ENCODE measurements at places on chromosomes 12 and 14. TPM values are rescaled to one million over a fixed set of nuclear protein-coding genes. Genes with fewer than 3 reads are reported as not detected.
A peak's percentile ranks its signal among the peaks of the same experiment; 100 is the strongest.

The CLEC4D gene
- 0.91 TPM for polyA plus RNA-seq

The CNTN1 gene
- polyA plus RNA-seq, result 41.9 TPM

The STYK1 gene
- 0.47 TPM for polyA plus RNA-seq

The TEX22 gene
- 1.2 TPM for polyA plus RNA-seq

DNA sequence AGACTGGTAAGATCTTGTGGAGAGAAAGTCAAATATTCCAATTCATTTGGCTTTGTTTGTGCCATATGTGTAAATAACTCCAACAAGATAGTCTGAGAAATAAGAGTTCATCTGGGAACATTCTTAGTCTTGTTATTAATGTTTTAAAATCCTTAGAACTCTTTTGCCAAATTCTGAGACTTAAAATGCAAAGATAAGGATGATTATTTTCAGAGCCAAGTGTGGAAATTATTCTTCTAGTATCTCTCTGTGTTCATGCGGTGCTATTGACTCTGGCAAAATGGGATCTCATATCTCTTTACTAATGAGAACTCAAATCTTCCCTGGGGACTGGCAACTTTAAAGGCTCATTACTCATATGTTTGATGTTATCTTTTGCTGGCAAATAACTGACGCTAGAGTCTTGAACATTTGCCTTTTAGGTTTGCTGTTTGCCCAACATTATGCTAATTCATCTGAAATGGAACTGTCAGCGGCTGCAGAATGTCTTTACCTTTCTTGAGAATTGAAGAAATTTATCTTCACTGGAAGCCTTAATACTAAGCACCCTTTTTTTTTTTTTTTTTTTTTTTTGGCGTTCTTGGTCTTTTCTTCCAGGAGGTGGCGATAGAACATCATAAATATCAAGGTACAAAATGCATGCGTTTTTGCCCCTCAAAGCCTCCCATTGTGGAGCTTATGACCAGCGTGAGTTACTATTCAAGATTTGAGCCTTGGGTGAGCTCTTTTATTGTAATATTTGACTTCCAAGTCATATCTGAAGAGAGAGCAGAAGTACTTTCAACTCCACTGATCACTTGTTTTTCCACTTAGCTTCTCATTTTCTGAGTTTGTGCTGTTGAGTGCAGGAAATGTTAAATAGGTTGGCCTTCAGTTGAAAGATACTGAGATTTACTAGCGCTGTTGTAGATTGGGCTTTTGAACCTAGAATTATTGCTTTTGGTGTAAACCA lies 86.5 kb downstream of the CAND1 start:
- no peaks in the 10 kb centered on the region for H3K36me3 ChIP-seq
- no peaks in the 10 kb centered on the region for H3K27me3 ChIP-seq
- DNase-seq, result no peak
- no peak overlapping the region for H3K27ac ChIP-seq
- H3K4me1 ChIP-seq, result peaks cover 13% of the 10 kb centered on the region
- H3K4me3 ChIP-seq, result no peak overlapping the region

- no peak overlapping the region for H3K27ac ChIP-seq
- no peaks in the 10 kb centered on the region for H3K27me3 ChIP-seq
- H3K4me1 ChIP-seq, result no peaks in the 10 kb centered on the region
- DNase-seq, result no peak
- H3K36me3 ChIP-seq, result no peaks in the 10 kb centered on the region
Measured at GRCh38 chr12:94140556-94140955, 7.8 kb upstream of the PLXNC1 start.

DNA sequence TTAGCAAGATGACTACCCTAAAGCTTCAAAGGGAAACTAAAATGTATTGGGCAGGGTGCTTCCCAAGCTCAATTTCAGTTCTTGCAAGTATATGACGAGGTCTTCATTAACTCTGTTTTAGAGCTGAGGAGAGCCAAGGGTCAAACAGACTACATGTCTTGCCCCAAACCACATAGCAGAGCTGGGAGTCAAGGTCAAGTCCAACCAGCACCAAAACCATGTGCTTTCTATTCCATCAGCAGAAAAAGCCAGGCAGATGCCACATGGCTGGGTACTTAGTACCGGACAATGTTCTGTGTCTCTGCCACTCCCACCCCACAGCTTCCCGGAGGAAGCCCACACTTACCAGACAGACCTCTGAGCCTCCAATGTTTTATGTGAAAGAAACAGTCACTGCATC lies 17.6 kb downstream of the NID2 start:
- no peaks in the 10 kb centered on the region for H3K4me1 ChIP-seq
- no peaks in the 10 kb centered on the region for H3K36me3 ChIP-seq
- no peak overlapping the region for H3K27ac ChIP-seq
- H3K4me3 ChIP-seq, result no peak overlapping the region
- H3K27me3 ChIP-seq, result no peaks in the 10 kb centered on the region

DNA sequence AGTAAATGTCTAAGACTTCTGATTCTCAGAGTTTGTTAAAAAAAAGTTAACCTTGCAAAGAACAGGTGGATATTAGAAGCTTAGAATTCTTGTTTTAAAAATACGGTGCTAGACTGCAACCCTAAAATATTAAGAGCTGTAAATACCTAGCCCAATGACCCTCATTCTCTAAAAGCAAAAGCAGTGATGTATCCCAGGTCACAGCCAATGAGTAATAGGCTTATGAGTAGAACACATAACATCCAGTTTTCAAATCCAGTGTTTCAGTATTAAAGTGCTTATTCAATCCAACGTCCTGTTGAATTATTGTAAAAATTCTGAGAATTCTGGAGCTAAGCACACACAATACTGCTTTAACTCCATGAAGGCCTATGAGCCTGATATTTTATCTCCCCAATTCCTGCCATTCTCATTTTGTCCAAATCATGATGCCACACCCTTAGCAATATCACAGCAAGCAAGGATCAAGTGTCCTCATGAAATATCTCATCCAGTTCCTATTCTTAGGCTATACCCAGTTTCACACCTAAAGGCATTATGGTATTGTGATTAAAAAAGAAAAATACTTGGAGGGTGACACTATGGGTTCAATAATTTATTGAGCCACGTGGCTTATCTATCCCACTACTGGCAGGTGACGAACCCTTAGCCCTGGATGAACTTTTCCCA lies 15.3 kb upstream of the ARID4A start:
- no peak for DNase-seq
- peaks cover 50% of the 10 kb centered on the region for H3K4me1 ChIP-seq
- H3K36me3 ChIP-seq, result peaks cover 68% of the 10 kb centered on the region

DNA sequence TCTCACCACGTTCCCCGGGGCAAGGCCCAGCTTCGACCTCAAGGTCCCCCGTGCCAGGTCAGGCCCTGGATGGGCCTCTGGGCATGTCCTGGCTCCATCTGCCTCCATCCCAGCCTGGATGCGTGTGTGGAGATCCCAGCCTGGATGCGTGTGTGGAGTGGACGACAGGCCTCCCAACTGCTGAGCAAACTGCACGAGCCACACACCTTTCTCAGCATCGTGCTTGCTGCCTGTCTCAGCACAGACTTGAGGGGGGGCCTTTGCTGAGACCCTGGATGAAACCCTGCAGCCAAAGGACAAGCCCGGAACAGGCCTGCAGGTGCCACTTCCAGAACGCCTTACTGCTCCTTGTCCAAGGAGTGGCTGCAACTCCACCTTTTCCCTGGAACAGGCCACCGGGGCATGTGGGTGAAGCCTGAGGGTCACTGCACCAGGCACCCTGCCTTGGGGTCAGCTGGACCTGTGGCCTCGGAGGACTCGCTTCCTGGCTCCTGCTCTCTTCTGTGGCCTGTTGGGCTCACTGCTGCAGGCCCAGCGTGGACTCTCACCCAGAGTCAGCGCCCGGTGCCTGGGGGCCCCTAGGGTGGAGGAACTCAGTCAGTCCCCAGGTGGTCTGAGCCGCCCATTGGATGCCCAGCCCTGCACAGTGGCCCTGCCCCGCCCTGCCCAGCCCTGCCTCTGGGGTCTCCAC lies 176.0 kb downstream of the KIF26A start:
- peaks cover 12% of the 10 kb centered on the region for H3K27me3 ChIP-seq
- no peak overlapping the region for H3K4me3 ChIP-seq
- no peaks in the 10 kb centered on the region for H3K36me3 ChIP-seq
- DNase-seq, result peak; percentile 27
- no peak overlapping the region for H3K27ac ChIP-seq
- H3K4me1 ChIP-seq, result no peaks in the 10 kb centered on the region

GRCh38 chr12:100897240-100897639 lies 102.7 kb downstream of the ANO4 start:
- H3K4me3 ChIP-seq, result no peak overlapping the region
- DNase-seq, result no peak
- H3K27me3 ChIP-seq, result no peaks in the 10 kb centered on the region
- no peak overlapping the region for H3K27ac ChIP-seq

- H3K27me3 ChIP-seq, result no peaks in the 10 kb centered on the region
- peak; percentile 55 for DNase-seq
- peaks cover 4% of the 10 kb centered on the region for H3K4me1 ChIP-seq
- H3K27ac ChIP-seq, result peak overlapping the region; percentile 55
Measured at GRCh38 chr14:73269729-73270531, 32.6 kb downstream of the PAPLN start.

DNA sequence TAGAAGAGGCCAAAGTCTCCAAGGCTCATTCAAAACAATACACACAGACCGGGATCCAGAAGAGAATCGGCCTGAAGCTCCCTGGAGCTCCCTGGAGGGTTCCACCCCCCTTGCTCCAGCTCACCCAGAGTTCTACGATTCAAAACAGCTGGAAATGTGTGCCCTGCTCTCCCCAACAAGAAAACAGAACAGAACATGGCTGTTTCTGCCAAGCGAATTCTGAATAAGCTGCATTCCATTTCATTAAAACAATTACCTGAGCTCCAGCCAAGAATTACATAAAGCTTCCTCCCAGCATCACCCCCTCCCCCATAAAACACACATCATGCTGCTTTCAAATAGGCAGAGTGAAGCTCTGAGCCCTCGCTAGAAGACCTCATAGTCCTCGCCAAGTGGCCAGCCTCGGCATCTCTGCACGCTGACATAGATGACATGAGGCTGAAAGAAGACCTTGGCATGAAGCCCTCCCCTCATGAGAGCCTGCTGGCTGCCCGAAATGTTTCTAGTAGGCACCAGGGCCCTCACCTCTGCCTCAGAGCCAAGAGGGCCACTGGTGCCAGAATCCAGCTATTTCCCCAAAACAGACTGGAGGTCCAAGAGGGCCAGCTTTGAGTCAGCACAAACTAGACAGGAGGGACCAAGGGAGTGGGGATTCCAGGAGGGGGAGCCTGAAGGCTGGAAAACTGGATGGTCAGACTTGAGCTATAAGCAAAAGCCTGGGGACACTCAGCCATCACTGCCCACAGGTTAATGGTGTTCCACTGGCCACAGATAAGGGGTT lies 8.3 kb downstream of the PXN start:
- no peak for DNase-seq
- no peak overlapping the region for H3K4me3 ChIP-seq
- peaks cover 25% of the 10 kb centered on the region for H3K4me1 ChIP-seq

GRCh38 chr14:96920023-96920422 lies 122.8 kb downstream of the VRK1 start:
- H3K4me3 ChIP-seq, result no peak overlapping the region
- no peaks in the 10 kb centered on the region for H3K36me3 ChIP-seq
